ENCODE measurements at places on chromosomes 1 and 21.

- no peak for DNase-seq
Measured at GRCh38 chr1:235859789-235860188, 6.9 kb downstream of the LYST start.

- DNase-seq = no peak
Measured at GRCh38 chr1:179115181-179115580, 33.3 kb downstream of the TOR3A start.

- DNase-seq = no peak
Measured at GRCh38 chr1:109306832-109307273, at the start of gene MYBPHL. MYBPHL (minus strand) TSS chr1:109307011; CDS start chr1:109306991, 20 bp downstream.

- DNase-seq = no peak
Measured at GRCh38 chr1:109148987-109149561, 35.2 kb downstream of the ELAPOR1 start.

GRCh38 chr21:17051054-17051453, 461.8 kb upstream of the CXADR start:
- DNase-seq = peak; percentile 64
